Smooth muscle cell of the pulmonary artery (primary cell): ENCODE measurements at places on chromosomes 11 and 22. TPM values are rescaled to one million over a fixed set of nuclear protein-coding genes. Genes with fewer than 3 reads are reported as not detected.

Gene SOX6
- total RNA-seq: 0.43 and 2.5 TPM in 2 replicates

Gene OR56A1
- total RNA-seq: not detected in 2 replicates

Gene TRIM51
- total RNA-seq: not detected in 2 replicates

Gene PHLDB1
- 157 and 161 TPM in 2 replicates for total RNA-seq

Gene GAL3ST1
- total RNA-seq: 0.23 and 0.39 TPM in 2 replicates

Gene FBXO3
- 28.2 and 46.8 TPM in 2 replicates for total RNA-seq

Gene CARD18
- not detected in 2 replicates for total RNA-seq

Gene MUC2
- total RNA-seq: not detected in 2 replicates

Gene TMX2
- total RNA-seq: 79.5 and 81.0 TPM in 2 replicates

Gene DEUP1
- total RNA-seq: not detected in 2 replicates

Gene BLID
- 40.5 and 45.7 TPM in 2 replicates for total RNA-seq

Gene MOB2
- 25.5 and 31.0 TPM in 2 replicates for total RNA-seq

Gene OR5B21
- not detected in 2 replicates for total RNA-seq

Gene CYB5R2
- 2.7 and 4.3 TPM in 2 replicates for total RNA-seq

Gene LRRC75B
- total RNA-seq: 4.1 and 5.2 TPM in 2 replicates

Gene TRIM49
- total RNA-seq: not detected in 2 replicates

Gene OR52I1
- total RNA-seq: not detected in 2 replicates

Gene ARHGAP20
- total RNA-seq: 3.0 and 6.1 TPM in 2 replicates

Gene IFITM10
- 1.9 and 2.7 TPM in 2 replicates for total RNA-seq

Gene UCP3
- 0.65 and 0.73 TPM in 2 replicates for total RNA-seq

Gene APOBEC3G
- 3.8 and 16.2 TPM in 2 replicates for total RNA-seq

Gene C11orf87
- 0.20 and 1.9 TPM in 2 replicates for total RNA-seq

Gene HEPACAM
- not detected in 2 replicates for total RNA-seq

Gene MAPK8IP2
- total RNA-seq: 0.03 and 0.07 TPM in 2 replicates

Gene MRGPRX3
- total RNA-seq: not detected in 2 replicates

Gene LDLRAD3
- total RNA-seq: 5.4 and 7.8 TPM in 2 replicates

Gene TRIM29
- total RNA-seq: 0.20 and 0.33 TPM in 2 replicates

Gene FZD4
- 29.6 and 47.0 TPM in 2 replicates for total RNA-seq

Gene APOBEC3C
- total RNA-seq: 13.1 and 15.0 TPM in 2 replicates

Gene ENTHD1
- not detected in 2 replicates for total RNA-seq

Gene H19
- total RNA-seq: 11.4 and 65.2 TPM in 2 replicates

Gene RTN4RL2
- 0.13 TPM in 1 of 2 replicates, not detected in the other for total RNA-seq

Gene DEFB131B
- not detected in 2 replicates for total RNA-seq

Gene RAG1
- total RNA-seq: 0.33 and 0.65 TPM in 2 replicates

Gene ADAMTS15
- 28.8 and 94.9 TPM in 2 replicates for total RNA-seq

Gene IGF2
- 0.07 and 0.10 TPM in 2 replicates for total RNA-seq

Gene KRTAP5-9
- total RNA-seq: not detected in 2 replicates

Gene MMP1
- 746 and 915 TPM in 2 replicates for total RNA-seq

Gene OR52I2
- not detected in 2 replicates for total RNA-seq

Gene ZFPL1
- 36.3 and 45.8 TPM in 2 replicates for total RNA-seq

Gene FIBIN
- 15.4 and 28.8 TPM in 2 replicates for total RNA-seq

Gene GTSE1
- 1.5 and 2.6 TPM in 2 replicates for total RNA-seq

Gene MS4A6A
- not detected in 2 replicates for total RNA-seq

Gene APOL5
- 0.46 TPM in 1 of 2 replicates, not detected in the other for total RNA-seq

Gene PGA3
- total RNA-seq: 1.1 TPM in 1 of 2 replicates, not detected in the other

Gene SCUBE1
- not detected in 2 replicates for total RNA-seq

Gene ZNF280B
- 0.13 and 0.30 TPM in 2 replicates for total RNA-seq

Gene ATL3
- 110 and 158 TPM in 2 replicates for total RNA-seq

Gene UBQLN3
- 0.10 and 0.26 TPM in 2 replicates for total RNA-seq

Gene OPCML
- total RNA-seq: 0.43 and 0.65 TPM in 2 replicates

Gene SRSF8
- total RNA-seq: 26.2 and 27.0 TPM in 2 replicates

Gene THY1
- 89.7 and 92.0 TPM in 2 replicates for total RNA-seq

Gene MS4A12
- not detected in 2 replicates for total RNA-seq

Gene WBP2NL
- 0.52 and 0.73 TPM in 2 replicates for total RNA-seq

Gene FOSL1
- 9.8 and 26.0 TPM in 2 replicates for total RNA-seq

Gene FGF3
- total RNA-seq: not detected in 2 replicates

Gene ROBO4
- 0.36 and 1.2 TPM in 2 replicates for total RNA-seq

Gene OTOG
- total RNA-seq: not detected in 2 replicates

Gene DMC1
- total RNA-seq: 0.56 and 0.85 TPM in 2 replicates
